ENCODE measurements at places on chromosomes 16 and 17.

- no peak for DNase-seq
Observed at GRCh38 chr16:5634666-5635180, 537.1 kb upstream of the EEF2KMT start.

DNA sequence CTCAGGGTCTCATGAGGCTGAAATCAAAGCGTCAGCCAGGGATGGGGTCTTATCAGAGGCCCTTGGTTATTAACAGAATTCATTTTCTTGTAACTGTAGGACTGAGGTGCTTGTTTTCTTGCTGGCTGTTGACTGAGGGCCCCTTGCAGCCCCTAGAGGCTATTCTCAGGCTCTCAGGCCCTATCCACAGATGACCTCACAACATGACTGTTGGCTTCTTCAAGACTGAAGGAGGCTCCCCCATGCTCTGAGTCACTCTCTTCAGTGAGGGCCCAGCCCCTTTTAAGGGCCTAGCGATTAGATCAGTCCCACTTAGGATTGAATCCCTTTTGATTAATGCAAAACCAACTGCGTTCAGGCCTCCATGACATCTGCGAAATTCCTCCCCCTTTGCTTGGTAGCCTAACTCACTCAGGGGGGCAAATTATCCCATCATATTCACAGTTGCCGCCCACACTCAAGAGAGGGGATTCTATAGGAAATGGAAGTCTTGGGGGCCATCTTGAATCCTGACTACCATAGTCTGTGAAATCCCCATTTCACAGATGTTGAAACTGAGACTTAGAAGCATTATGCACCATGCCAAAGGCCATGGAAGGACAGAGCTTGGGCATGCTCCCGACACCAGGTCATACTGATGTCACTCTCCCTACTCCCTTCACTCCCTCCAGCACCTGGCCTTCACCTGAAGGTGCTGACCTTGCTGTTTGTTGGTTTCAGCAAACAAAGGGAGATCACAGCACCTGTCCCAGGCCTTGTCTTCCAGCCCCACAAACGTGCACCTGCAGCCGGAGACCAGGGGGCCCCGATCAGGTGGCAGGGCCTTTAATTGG lies 592.3 kb downstream of the MAF start:
- no peak for DNase-seq

DNA sequence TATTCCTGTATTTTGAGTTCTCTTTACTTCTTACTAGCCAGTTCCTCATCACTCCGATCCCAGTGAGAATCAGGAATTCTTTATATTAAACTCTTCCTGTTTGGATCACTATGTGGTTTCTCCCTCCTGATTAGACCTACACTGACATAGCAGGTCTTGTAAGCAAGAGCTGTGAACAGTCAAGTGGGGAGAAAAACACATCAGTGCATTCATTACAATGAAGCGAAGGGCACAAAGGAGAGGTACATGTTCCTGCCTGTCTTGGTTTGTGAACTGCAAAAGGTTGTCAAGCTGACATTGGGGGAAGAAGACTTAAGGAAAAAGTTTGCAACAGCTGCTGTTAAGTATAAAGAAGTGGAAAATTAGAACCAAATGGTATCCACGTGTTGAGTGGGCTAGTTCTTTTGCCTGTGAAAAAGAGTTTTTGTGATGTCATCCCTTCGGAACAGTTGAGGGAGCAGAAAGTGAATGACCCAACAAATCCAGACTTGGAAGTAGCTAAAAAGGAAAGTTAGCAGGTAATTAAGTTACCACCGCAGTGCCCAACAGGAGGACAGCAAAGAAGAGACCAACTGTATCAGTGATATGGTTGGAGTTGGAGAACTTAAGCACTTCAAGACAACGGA lies 23.0 kb upstream of the TRIM25 start:
- DNase-seq = no peak

- no peak for DNase-seq
Observed at GRCh38 chr16:46986896-46987295, 13.4 kb upstream of the DNAJA2 start.

DNA sequence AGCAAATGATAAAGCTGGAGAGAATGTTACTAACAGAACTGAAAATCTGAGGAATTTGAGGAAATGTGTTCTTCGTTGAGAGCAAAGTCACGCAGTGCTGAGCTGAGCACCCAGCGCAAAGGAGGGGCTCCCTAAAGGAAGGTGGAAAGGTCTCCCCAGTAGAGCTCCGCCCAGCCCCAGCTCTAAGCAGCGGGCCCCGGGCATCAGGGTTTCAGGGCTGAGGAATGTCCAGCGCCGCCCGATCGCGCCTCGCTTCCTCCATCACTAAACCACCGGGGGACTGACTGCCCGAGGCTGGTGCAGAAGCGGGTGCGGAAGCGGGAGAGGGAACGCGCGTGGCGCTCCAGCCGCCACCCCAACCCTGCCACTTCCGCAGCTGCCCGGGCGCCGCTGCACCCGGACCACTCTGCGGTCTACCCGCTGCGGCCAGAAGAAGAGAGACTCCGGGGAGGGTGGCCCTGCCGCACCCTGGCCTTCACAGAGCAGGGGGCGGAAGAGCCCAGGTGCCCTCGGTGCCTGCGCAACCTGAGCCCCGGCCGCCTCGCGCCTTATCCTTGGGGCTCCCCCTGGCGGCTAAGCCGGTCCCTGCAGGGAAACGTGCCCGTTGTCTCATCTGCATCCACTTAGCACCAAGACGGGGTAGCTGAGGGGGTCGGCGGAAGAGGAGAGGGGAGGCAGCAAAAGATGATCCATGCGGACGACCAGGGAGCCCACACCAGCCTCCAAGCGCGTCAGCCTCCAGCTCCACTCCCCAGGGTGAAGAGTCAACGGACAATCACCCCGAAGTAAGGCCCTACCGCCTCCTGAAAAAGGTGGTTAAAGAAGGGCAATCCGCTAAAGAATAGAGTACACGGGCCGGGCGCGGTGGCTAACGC lies 12.4 kb upstream of the GUCY2D start:
- DNase-seq = peak; percentile 77
